ENCODE measurements at places on chromosomes 1 and 21. TPM values are rescaled to one million over a fixed set of nuclear protein-coding genes. Genes with fewer than 3 reads are reported as not detected.

GRCh38 chr1:242522304-242522945 is 2.1 kb downstream of the PLD5 start:
- peaks cover 11% of the 10 kb centered on the region for H3K27me3 ChIP-seq
- no peak overlapping the region for H3K27ac ChIP-seq
- no peak overlapping the region for H3K4me3 ChIP-seq

DNA sequence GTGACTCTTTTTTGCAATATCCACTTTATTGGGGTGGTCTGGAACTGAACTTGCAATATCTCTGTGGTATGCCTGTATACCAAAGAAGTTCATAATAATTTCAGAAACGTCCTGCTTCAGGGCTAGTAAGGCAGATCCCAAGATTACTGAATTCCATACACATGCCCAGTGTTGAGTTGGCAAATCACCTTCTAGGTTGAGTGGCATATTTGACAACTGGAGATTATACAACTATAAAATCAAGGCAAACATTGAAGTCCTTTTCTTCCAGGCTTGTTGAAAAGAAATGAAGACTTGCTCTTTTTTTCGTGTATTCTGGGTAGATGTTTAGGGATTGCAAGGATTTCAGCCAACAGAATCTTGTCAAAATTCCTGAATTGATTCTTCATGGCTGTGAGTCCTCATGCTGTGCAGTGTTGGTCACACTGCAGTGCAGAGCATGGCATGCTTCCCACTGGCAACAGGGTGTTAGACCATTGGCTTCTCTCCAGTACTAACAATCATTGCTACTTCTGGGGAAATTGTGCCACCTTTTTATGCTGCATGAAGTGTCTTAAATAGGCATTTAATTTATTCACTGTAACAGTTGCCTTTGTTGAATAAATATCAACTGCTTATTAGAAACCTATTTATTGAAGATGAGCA is 367.1 kb upstream of the ADGRL4 start:
- H3K4me3 ChIP-seq, result no peak overlapping the region
- no peak overlapping the region for H3K27ac ChIP-seq
- H3K36me3 ChIP-seq, result no peaks in the 10 kb centered on the region
- no peak for DNase-seq

GRCh38 chr1:222918801-222919477 is 104.1 kb downstream of the DISP1 start:
- H3K36me3 ChIP-seq, result no peaks in the 10 kb centered on the region
- no peak overlapping the region for H3K4me3 ChIP-seq
- H3K27me3 ChIP-seq, result no peaks in the 10 kb centered on the region
- no peak overlapping the region for H3K27ac ChIP-seq

GRCh38 chr1:6416295-6416656 is 3.4 kb downstream of the HES2 start:
- peaks cover 23% of the 10 kb centered on the region for H3K4me1 ChIP-seq
- no peak overlapping the region for H3K4me3 ChIP-seq
- H3K27me3 ChIP-seq, result peaks cover 60% of the 10 kb centered on the region
- H3K27ac ChIP-seq, result no peak overlapping the region

DNA sequence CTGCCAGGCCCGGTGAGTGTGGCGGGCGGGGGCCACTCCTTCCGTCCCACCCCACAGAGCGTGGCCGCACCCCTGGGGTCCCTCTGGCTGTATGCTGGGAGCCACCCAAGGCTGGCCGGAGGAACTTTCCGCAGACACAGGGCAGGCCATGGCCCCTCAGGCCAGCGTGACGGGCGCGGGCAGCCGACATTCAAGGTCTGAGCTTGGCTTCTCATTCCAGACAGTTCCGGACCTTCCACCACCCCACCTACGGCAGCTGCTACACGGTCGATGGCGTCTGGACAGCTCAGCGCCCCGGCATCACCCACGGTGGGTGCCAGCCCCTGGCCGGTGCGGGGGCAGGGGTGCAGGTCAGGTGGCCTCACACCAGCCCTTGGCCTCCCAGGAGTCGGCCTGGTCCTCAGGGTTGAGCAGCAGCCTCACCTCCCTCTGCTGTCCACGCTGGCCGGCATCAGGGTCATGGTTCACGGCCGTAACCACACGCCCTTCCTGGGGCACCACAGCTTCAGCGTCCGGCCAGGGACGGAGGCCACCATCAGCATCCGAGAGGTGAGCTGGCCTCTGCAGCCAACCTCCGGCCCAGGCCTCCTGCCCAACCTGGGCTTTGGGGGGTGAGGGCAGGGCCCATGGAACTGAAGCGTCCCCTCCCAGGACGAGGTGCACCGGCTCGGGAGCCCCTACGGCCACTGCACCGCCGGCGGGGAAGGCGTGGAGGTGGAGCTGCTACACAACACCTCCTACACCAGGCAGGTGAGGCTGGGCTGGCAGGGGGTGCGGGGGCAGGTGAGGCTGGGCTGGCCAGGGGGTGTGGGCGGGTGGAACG is 7.3 kb downstream of the SCNN1D start:
- DNase-seq, result no peak
- no peaks in the 10 kb centered on the region for H3K27me3 ChIP-seq
- H3K4me1 ChIP-seq, result no peaks in the 10 kb centered on the region
- no peak overlapping the region for H3K27ac ChIP-seq
- H3K36me3 ChIP-seq, result no peaks in the 10 kb centered on the region

DNA sequence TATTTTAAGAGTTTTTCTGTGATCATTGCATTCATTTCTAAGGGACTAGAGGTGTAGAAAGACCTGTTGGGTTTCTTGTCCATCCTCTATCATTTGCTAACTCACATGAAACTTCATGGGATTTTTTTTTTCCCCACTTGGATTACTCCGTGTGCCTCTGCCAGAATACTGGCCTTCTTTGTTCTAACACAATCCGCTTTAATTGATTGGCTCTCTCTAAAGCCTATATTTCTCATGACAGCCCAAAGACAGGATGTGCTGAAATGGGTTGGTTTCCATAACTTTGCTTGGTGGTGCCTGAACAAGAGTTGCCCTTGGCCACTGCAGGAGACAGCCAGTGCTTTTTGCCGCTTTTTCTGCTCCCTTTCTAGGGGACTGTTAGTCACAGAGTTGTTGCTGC is 12.2 kb downstream of the CACHD1 start:
- no peaks in the 10 kb centered on the region for H3K36me3 ChIP-seq
- H3K4me1 ChIP-seq, result no peaks in the 10 kb centered on the region
- no peak overlapping the region for H3K4me3 ChIP-seq
- H3K27ac ChIP-seq, result no peak overlapping the region
- DNase-seq, result no peak

GRCh38 chr1:205568469-205569361 is 63.1 kb downstream of the ELK4 start:
- no peak overlapping the region for H3K4me3 ChIP-seq
- H3K4me1 ChIP-seq, result no peaks in the 10 kb centered on the region
- H3K36me3 ChIP-seq, result no peaks in the 10 kb centered on the region
- no peak for DNase-seq
- H3K27ac ChIP-seq, result no peak overlapping the region

- peaks cover 8% of the 10 kb centered on the region for H3K27me3 ChIP-seq
- no peaks in the 10 kb centered on the region for H3K4me1 ChIP-seq
- DNase-seq, result no peak
- H3K36me3 ChIP-seq, result no peaks in the 10 kb centered on the region
These were observed 31.4 kb upstream of the CBR3 start for GRCh38 chr21:36103434-36103833.

- H3K36me3 ChIP-seq, result no peaks in the 10 kb centered on the region
- H3K27me3 ChIP-seq, result no peaks in the 10 kb centered on the region
- DNase-seq, result no peak
These were observed 16.6 kb downstream of the MYOG start for GRCh38 chr1:203069030-203069747.

- H3K4me1 ChIP-seq, result peaks cover 10% of the 10 kb centered on the region
- DNase-seq, result no peak
- no peaks in the 10 kb centered on the region for H3K27me3 ChIP-seq
- no peak overlapping the region for H3K27ac ChIP-seq
- no peak overlapping the region for H3K4me3 ChIP-seq
These were observed 155.7 kb downstream of the ADSS2 start for GRCh38 chr1:244296003-244296402.

DNA sequence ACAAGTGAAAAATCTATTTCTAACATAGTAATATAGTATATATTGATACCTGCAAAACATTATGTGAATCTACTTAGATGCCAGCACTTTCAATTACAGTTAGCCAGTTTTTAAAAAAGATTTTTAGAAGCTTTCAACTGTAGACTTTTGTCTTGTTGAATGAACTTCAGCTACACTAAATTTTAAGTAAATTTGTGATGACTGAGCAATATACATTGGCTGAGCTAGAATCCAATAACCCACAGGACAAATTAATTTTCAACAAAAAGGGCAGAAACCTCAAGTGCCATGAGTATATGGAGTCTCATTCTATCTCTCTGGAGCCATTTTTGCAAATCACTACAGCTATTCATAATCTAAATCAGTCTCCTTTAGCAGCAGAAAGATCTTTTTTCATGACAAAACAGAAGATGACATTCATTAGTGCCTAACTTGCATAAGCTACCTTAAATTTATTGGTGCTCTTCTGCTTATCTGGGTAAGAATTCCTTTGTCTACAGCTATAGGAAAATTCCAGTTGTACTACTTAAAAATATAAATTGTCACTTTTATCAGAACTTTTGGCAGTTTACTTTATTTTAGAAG is 100.3 kb downstream of the ATG4C start:
- H3K27me3 ChIP-seq, result no peaks in the 10 kb centered on the region
- DNase-seq, result no peak
- H3K4me1 ChIP-seq, result no peaks in the 10 kb centered on the region
- H3K36me3 ChIP-seq, result no peaks in the 10 kb centered on the region
- no peak overlapping the region for H3K27ac ChIP-seq

DNA sequence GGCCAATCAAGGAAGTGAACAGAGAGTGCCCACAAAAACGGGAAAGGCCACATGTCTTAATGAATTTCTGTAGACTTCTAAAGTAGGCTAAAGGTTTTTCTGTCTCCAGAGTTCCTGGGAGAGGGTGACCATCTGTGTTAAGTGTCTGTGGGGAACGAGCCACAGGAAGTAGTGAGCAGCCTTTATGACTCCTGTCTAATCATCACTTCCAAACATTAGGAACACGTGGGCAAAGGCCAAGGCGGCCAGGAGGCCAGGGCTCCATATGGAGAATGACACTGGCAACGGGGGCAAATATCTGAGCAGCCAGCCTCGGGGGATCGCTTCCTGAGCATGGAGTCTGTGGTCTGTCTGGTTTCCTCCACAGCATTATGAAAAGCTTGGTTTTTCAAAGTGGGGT is 7.1 kb downstream of the FAM89A start:
- DNase-seq, result no peak
- H3K27ac ChIP-seq, result no peak overlapping the region
- H3K4me1 ChIP-seq, result no peaks in the 10 kb centered on the region
- no peaks in the 10 kb centered on the region for H3K36me3 ChIP-seq
- no peaks in the 10 kb centered on the region for H3K27me3 ChIP-seq

GRCh38 chr1:3736131-3736561 is 16.1 kb upstream of the CCDC27 start:
- no peaks in the 10 kb centered on the region for H3K4me1 ChIP-seq
- H3K27me3 ChIP-seq, result no peaks in the 10 kb centered on the region
- peaks cover 6% of the 10 kb centered on the region for H3K36me3 ChIP-seq
- no peak for DNase-seq
- H3K27ac ChIP-seq, result no peak overlapping the region

DNA sequence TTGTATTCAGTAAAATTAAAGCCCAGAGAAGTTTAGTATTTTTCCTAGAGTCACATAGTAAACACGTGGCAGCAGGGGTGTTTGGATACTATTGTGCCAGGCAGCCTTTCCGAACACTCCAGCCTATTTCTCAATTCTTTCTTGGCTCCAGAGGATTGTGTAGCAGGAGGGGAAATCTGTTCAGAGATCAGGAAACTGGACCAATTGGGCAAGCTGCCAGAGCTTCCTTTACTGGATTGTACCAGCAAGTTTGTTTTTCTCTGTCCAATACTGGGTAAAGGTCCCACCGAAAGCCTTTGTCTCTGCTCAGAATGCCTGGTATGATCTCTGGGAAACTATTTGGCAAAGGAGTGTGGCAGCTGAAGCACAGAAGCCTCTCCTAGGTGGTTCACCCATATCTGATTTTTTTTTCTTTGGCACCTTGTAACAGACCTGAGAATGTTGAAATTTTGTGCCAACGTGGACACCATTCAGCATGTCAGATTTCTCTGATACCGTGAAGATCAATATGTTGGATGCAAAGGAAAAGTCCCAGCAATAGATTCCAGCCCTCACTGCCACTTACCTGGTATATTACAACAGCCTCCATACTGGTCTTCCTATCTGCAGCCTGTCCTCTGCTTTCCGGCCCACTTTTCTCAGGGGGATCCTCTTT is 126.2 kb downstream of the FGGY start:
- DNase-seq, result no peak
- H3K36me3 ChIP-seq, result no peaks in the 10 kb centered on the region
- H3K27ac ChIP-seq, result no peak overlapping the region
- H3K27me3 ChIP-seq, result no peaks in the 10 kb centered on the region

The EPHA10 gene
- not detected for polyA plus RNA-seq

The TRABD2B gene
- polyA plus RNA-seq, result not detected

The MAP3K6 gene
- polyA plus RNA-seq, result 4.5 TPM

The PDZK1 gene
- 0.45 TPM for polyA plus RNA-seq

All from CD4-positive, alpha-beta memory T cell (primary cell).